ENCODE measurements at places on chromosomes 3 and 15.
A peak's percentile ranks its signal among the peaks of the same experiment; 100 is the strongest.

DNA sequence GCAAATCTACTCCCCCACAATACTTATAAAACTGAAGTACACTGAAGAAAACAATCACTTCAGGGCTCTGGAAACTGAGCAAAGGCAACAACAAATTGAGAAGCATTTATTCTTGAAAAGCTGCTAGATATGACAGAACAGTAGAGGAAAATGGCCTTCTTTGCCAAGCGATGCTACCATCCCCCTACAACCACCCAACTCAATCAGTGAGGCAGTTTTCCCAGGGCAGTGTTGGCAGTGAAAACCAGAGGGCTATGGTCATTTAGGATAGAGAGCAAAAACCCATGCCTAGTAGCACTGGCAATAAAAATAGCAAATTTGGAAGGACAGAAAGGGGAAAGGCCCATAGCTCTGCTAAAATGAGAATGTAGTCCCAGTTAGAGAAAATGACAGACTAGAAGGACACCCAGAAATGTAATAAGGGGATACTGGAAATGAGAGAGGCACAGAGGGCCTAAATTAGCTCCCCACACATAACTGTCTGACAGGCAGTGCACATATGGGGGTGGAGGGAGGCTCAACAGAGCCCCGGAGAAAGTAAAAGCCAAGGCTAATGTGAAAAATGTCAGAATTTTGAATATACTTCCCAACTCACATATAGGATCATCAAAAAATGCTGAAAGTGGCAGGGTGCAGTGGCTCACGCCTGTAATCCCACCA is 143.5 kb downstream of the GSK3B start:
- no peak for DNase-seq

DNA sequence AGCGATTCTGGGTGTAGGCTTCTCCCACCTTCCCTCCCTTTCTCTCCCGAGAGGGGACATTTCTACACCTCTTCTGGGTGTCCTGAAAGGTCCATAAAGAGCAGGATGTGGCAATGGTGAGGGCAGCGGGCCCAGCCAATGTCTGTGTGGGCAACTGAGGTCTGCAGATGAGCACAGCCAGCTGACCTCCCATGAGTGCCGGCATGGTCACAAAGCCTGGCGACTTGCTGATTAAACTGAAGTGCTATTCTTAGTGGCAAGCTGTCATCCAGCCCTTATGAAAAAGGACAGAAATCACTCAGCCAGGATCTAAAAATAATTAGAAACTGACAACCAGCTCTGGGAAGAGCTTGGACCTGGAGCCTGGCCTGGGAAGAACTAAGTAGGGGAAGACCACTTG is 124.3 kb upstream of the RGMA start:
- no peak for DNase-seq

DNA sequence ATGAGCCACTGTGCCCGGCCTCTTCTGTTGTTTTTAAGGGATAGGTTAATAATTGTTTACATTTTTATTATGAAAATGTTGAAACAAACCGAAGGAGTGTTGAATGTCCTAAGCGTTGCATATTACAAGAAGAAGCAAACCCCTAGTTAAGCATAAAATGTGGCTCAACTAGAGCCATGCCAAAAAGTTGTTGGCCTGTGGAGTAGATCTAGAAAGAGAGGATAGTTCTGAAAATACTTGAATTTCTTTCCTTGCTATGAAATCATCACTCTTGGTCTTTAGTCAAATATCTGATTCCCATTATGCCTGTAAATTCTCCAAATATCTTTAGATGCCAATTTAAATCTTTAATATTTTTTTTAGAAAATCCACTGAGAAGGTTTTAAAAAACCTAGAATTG is 12.8 kb downstream of the RBP2 start:
- DNase-seq, result no peak

DNA sequence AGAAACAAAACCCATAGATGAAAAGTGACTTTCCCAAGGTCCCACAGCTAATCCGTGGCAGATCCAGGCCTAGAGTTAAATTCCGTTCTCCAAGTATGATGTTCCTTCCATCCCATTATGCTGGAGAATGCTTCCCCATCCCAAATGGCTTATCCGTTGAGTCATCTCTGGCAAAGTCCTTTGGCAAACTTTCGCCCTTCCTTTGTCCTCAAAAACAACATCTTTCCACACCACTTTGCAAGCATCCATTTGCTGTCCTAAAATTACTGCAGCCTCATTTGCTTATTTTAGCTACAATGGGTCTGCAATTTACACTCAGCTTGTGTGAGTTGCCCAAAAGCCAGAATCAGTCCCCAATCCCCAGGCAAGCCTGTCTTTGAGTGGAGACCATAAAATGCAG is 304.0 kb upstream of the TLE3 start:
- DNase-seq, result no peak

DNA sequence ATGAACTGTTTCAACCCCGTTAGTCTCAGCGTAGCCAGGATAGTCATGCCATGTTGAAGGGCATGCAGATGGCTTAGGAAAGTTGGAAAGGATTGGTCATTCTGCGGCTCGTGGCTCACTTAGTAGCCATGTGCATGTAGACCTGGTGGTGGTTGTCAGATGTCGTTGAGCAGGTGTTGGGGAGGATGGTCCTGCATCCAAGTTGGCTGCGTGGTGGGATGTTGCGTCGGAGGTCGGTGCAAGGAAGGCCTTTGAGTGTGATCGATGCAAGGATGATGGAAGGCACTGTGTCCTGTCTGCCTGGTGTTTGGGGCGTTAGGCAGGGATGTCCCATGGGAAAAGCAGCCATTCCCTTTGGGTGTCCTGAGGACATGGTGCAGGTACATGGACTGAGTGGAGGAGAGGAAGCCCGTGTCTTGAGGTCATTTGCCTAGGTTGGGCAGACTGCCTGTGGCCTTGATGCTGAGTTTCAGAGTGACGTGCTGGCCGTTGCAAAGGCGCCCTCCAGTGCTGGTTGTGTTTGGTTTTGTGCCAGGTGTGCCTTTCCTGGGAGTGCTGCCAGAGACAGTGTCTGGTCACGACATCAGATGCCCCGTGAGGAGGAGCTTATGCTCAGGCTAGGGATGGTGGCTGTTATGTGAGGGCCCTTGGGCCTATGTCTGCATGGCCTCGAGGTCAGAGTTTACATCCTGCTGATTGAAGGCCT is 103.4 kb downstream of the SNRPN start:
- no peak for DNase-seq

DNA sequence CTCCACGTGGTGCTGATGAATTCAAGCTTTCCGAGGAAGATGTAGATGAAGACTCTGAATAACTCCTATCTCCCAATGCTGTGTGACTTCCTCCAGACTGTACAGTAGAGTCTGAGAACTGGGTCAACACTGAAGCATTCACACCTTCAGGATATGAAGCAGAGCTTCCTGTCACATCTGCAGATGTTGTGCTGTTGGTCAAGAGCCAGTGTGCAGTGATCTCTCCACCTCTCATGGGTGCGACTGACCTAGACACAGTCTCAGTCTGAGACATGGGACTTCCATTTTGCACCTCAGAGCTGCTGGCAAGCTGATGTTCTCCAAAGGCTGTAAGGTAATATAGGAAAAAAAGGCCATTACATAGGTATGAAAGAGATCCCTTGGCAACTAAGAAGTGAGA is 36.5 kb downstream of the HEG1 start:
- DNase-seq, result no peak

DNA sequence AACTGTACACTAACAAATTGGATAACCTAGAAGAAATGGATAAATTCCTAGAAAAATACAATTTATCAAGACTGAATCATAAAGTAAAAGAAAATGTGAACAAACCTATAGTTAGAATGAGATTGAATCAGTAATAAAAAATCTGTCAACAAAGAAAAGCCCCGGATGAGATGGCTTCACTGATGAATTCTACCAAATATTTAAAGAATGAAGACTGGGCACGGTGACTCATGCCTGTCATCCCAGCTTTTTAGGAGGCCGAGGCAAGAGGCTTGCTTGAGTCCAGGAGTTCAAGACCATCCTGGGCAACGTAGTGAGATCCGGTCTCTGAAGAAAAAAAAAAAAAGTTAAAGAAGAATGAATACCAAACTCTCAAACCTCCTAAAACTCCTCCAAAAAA is 17.7 kb upstream of the AP4E1 start:
- no peak for DNase-seq

DNA sequence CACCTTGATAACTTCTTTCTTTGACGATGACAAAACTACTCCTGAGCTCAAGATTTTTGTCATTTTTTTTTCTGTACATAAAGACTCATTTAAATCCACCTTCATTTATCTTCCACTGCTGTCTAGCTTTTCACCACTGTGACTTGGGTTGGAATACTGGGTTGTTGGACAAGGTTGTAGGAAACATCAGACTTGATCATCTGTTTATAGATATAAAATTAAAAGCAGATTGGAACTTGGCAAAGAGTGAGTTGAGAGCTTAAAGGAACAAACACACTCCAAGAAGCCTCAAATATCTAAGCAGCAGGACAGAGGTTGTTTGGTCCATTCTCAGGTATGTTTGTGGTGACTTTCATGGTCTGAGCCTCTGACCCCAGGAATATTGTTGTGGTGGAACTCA is 141.7 kb upstream of the NDN start:
- DNase-seq, result no peak

GRCh38 chr3:101270149-101270548 is 50.2 kb downstream of the IMPG2 start:
- DNase-seq, result no peak

- DNase-seq, result no peak
These were observed 64.0 kb downstream of the USP13 start for GRCh38 chr3:179716811-179717210.

DNA sequence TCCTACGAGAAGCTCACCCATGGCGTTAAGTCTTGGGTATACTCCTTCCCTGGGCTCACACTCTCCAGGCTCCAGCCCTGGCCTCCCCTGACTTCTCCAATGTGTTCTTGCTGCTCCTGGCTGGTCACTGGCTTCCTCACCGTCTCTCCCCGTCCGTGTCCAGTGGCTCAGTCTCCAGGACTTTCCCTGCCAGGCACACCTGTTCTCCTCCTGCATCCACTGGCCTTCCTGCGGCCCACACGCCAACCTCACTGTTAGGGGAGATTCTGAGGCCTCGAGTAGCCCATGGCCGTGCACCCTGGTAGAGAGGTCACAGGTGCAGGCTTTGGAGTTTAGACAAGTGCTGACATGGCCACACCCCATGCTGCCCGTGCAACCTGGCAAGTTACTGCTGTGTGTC is 91.9 kb upstream of the SNRPA1 start:
- DNase-seq, result no peak

GRCh38 chr15:79028411-79028964 is 62.1 kb downstream of the RASGRF1 start:
- DNase-seq, result peak; percentile 52

- DNase-seq, result no peak
These were observed 26.6 kb downstream of the APBA2 start for GRCh38 chr15:28912422-28912821.

DNA sequence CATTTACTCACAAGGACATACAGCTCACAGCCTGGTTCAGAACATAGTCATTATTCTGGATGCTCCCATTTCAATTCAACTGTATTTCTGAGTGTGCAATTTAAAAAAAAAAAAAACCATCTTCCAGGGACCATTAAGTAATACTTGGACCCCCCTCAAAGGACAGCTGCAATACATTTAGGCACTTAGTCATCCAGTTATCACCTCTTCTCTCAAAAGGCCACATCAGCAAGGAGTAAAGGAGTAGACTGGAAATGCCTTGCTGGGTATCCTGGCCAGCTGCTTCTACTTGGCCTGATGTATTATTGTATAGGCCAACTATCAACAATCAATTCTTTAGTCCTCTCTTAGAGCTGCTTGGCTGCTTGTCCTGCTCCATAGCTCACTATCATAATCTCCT is 211.4 kb upstream of the SETMAR start:
- no peak for DNase-seq

GRCh38 chr3:134641671-134642300 is 9.0 kb downstream of the KY start:
- DNase-seq, result no peak

- DNase-seq, result no peak
These were observed 109.7 kb downstream of the LRRC49 start for GRCh38 chr15:71002316-71002715.

DNA sequence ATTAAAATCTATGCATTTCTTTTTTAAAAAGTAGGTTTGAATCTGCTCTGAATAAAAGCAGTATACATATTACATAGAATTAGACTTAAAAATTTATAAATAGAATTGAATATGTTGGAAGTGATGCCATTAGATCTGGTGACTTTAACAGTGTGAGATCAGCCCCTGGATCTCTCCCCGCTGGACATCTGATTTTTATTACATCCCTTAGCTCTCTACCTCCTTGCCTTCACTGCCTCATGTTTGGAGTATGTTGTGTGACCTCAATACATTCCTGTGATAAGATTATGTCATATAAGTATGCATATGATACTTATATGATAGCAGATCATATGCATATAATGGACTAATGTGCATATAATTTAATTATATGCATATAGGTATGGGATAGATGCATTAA is 643.4 kb upstream of the NR2F2 start:
- DNase-seq, result no peak

DNA sequence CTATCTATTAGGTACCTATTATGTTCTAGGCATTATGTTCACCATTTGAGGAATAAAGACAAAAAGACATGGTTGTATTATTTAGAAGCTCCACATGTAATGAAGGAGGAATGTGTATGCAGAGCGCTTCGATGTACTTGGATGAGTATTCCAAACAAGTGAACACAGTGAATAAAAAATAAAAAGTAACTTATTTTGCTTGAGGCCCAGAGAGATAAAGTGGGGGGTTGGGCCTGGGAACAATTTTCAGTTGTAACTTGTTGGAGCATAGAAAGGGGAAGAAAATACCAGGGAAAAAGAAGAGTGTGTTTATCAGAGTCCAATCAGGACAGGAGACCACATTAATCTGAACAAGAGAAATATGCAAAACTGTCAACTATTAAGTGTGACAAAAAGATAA is 445.7 kb upstream of the BCHE start:
- DNase-seq, result no peak

- no peak for DNase-seq
These were observed 146.0 kb upstream of the SMAD3 start for GRCh38 chr15:66919421-66919820.

DNA sequence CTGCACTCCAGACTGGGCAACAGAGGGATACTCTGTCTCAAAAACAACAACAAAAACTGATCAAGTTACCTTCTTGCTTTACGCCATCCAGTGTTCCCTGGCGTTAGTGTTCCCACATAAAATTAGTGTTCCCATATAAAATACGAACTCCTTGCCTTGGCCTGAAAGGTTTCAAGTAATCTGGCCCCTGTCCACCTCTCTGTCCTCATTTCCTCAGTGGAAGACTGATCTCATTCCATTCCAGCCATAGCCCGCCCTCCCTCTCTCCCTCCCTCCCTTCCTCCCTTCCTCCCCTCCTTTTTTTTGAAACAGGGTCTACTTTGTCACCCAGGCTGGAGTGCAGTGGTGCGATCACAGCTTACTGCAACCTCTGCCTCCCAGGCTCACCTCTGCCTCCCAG is 2.8 kb upstream of the CAND2 start:
- no peak for DNase-seq

- DNase-seq, result no peak
These were observed 47.4 kb upstream of the LDHAL6B start for GRCh38 chr15:59159210-59159609.

GRCh38 chr15:74432271-74432967 is 1.3 kb downstream of the SEMA7A start:
- DNase-seq, result no peak

GRCh38 chr3:131110087-131110486 is 83.4 kb downstream of the NEK11 start:
- no peak for DNase-seq

- no peak for DNase-seq
These were observed 4.1 kb downstream of the P3H2 start for GRCh38 chr3:190116551-190117067.

Measured in HCT116 (cell line).